Thymus (tissue), 14 donors: ENCODE measurements at places on chromosomes 1 and 21. TPM values are rescaled to one million over a fixed set of nuclear protein-coding genes. Genes with fewer than 3 reads are reported as not detected.

ITGB2 gene
- 104 TPM for polyA plus RNA-seq

DNA sequence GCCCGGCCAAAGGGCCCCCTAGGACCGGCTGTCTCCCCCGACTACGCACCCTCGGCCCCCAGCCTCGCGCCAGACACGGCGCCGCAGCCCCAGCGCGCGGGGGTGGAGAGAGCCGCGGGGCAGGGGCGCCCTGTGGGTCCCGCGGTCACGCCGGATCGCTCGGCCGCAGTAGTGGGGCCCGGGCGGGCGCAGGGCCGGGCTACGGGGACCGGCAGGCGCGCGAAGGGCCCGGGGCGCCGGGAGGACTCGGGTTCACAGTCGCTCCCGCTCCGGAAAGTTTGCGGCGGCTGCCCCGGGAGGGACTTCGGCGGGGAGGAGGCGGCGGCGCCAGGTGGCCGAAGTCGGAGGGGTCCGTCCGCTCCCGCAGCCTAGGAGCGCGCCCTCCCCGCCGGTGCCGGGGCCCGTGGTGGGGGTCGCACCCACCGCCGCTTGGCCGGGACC, 7.1 kb upstream of the ZNF669 start:
- no peak for DNase-seq

USP25 gene
- 19.8 TPM for polyA plus RNA-seq

- DNase-seq = no peak
Observed at GRCh38 chr1:228343191-228343661, 63.4 kb downstream of the TRIM11 start.

DNA sequence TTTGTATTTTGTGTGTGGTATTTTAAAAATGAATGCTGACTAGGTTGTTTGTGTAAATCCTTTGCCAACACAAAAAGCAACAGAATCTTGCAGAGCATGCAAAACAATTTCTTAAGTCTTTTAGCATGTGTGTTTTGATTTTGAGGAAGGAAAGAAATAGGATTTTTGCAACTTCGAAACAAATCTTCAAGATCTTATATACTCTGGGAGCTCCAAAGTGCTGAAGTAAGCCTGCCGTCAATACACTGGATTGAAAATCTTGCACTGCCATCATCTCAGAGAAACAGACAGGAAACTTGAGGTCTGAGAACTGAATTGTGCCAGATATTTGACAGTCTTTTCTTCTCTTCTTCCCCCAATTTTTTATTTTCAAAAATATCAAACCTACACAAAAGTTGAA, 29.3 kb upstream of the DISP1 start:
- DNase-seq = no peak

DNA sequence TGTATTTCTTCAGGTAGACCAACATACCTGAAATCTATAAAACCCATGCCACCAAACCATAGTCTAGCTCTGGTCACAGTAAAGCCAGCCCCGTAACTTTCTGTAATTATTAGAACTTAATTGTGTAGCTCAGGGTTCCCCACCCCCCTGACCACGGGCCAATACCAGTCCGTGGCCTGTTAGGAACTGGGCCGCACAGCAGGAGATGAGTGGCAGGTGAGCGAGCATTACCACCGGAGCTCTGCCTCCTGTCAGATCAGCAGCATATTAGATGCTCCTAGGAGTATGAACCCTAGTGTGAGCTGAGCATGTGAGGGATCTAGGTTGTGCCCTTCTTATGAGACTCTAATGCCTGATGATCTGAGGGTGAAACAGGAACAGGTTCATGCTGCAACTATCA, 14.6 kb downstream of the TENT5C start:
- no peak for DNase-seq

RPTN gene
- 3.2 TPM for polyA plus RNA-seq

GRCh38 chr1:23393706-23394105, 24.1 kb upstream of the ZNF436 start:
- DNase-seq = no peak

DNA sequence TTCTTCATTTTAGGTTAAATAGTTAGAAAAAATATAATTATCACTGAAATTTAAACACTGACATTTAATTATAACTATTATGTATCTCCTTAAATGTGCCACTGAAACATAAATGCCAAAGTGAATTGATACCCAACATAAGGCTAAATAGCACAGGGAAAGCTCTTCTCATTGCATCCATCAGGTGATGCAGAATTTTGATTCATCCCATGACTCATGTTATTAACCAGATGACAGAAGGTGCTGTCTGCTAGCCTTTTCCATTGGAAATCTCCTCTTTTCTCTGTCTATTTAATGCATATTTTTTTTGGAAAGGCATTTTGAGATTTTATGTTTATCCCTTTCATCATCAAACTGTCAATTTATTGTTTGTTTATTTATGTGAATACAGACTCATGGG, 136.8 kb downstream of the KCNK2 start:
- DNase-seq = no peak

- DNase-seq = no peak
Observed at GRCh38 chr1:100237091-100237490, 12.5 kb downstream of the DBT start.

DNA sequence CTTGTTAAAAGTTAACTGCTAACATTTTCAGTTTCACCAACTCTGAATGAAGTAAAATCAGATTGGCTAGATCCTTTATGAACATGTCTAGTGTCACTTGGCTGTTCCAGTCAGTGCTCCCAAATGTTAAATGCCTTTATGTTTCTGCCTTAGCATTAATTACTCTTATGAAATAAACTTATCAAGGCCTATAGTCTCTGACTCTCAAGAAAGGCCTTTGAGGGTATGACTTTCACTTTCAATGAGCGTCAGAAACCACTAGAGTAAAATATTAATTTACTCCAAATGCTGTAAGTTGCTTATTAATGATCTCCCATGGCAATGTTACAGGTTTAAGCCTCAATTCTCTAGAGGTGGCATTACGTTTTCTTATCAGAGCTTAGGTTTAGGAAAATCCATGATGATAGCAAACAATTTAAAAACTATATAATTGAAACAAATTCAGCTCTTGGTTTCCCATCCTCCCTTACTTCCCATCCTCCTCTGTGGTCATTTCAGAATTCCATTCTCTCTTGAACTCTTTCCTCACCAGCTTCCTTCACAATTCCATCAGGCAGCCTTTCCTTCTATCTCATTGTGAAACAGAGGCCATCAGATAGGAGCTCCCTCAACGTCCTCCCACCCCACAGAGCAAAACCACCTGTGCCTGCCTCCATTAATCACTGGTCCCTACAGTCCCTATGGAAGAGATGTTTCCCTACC, 108.6 kb upstream of the COP1 start:
- no peak for DNase-seq

SPRR2D gene
- 36.9 TPM for polyA plus RNA-seq

OSCP1 gene
- polyA plus RNA-seq = 4.8 TPM

GRCh38 chr1:4803335-4803734, 148.9 kb downstream of the AJAP1 start:
- no peak for DNase-seq

PALMD gene
- polyA plus RNA-seq = 21.2 TPM

GRCh38 chr1:156230473-156230837, 11.5 kb upstream of the BGLAP start:
- no peak for DNase-seq

GJA8 gene
- not detected for polyA plus RNA-seq

GRCh38 chr1:85283475-85284199, 7.2 kb upstream of the BCL10 start:
- DNase-seq = no peak

OR2L2 gene
- 0.14 TPM for polyA plus RNA-seq

GRCh38 chr1:95553595-95553994, 319.6 kb downstream of the RWDD3 start:
- no peak for DNase-seq

GRCh38 chr1:210294999-210295745, 33.5 kb upstream of the HHAT start:
- no peak for DNase-seq

GRCh38 chr1:155813672-155814071, 43.3 kb downstream of the GON4L start:
- DNase-seq = no peak

BRDT gene
- polyA plus RNA-seq = 0.18 TPM

GRCh38 chr1:46725736-46726108, 6.8 kb upstream of the EFCAB14 start:
- no peak for DNase-seq

DNA sequence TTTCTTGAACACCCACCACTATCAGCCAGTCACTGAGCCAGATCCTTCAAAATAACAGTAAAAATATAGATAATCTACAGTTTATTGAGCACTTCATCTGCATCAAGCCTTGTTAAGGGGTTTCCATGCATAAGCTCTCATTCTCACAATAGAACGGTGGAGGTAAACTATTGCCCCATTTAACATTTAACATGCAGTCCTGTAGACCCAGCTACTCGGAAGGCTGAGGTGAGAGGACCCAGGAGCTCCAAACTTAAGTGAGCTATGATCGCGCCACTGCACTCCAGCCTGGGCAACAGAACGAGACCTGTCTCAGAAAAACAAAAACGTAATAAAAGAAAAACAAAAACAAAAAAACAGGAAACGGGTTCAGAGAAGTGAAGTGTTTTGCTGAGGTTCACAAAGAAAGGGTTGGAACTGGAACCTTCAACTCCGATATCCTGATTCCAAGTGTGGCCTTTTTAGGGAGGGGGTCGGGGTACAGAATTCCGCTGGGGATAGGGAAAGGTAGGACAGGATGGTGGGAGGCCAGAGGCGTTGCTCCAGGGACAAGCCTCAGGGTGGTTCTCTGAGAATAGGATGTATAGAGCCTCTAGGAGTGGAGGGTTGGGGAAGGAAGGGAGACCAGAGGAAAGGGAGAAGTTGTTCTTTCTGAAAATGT, 11.6 kb upstream of the SESN2 start:
- DNase-seq = no peak

- no peak for DNase-seq
Observed at GRCh38 chr1:33175865-33176264, 6.0 kb downstream of the TRIM62 start.

DNA sequence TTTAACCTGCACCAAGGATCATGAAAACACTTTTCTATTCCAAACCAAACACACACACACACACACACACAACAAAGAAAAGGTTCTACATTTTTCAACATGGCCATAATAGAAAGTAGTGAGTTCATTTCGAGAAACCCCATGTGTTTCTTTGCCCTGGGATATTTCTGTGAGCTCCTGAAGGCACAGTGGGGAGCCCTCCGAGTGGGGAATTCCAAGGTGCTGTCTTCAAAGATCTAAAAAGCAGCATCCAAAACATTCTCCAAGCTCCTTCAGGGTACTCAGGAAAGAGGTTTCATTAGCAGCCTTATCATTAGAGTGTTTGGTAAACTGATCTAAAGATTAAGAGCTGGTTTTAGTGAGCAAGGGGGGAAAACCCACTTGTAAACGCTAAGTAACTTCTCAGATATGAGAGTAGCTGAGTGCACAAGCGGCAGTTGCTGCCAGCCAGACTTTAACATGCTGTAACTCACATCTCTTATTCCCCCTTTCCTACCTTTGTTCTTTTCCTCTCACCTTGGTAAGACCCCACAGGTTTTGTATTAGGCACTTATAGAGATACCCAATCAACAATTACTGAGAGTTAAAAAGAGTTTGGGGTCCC, 38.3 kb downstream of the ZC3H11B start:
- no peak for DNase-seq

DNA sequence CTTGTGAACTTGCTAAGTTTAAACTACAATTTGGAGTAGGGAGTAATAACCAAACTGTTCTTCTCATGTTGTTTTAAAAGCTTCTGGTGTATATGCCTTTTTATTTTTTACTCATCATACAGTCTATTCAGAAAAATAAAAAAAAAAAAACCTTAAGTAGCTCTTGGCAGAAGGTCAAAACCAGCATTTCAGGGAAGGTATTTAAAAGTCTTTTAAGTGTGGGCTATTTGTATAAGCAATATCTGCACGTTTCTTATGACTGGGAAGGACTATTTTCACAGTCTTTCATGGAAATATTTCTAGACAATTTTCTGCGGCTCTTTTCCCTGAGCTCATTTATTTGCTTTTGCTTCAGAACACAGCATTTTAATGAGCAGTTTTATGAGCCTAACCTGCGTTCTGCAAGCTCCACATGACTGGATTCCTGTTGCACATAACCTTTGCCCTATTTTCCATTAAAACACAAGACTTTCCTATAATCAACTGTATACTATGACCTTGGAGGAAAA, 60.9 kb upstream of the C1orf105 start:
- DNase-seq = no peak

DNA sequence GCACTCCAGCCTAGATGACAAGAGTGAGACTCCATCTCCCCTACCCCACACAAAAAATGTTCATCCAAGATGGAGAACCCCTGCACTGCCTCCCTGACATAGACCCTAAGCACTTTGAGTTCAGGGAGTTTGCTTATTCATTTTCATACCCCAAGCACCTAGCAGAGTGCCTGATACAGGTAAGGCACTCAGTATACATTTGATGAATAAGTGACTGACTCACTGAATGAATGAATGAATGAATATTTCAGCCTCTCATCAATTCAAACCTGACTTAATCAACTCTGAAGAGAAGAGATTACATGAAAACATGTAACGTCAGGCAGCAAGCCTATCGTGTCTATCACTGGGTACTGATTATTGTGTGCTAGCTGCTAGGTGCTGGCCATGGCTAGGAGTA, 121.3 kb upstream of the GADD45A start:
- DNase-seq = no peak

DNA sequence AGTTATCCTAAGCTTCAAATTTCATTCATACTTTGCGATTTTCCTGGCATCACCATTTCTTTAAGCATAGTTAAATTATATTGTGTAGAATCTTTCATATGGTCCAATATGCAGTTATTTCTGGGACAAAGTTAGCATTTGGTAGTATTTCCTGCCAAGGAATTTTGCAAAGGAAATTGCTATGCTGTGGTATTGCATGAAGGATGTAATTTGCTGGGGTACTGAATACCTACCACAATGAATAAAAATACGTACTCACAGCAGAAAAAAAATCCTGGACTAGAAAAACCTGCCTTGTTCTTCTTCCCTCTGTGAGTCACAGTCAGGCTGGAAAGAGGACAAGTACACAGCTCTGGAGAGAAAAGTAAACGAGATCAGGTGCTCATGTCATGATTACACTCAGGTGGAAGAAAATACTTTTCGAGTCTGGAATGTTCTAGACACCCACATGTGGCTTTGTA, 241.2 kb downstream of the PTBP2 start:
- DNase-seq = no peak

DNA sequence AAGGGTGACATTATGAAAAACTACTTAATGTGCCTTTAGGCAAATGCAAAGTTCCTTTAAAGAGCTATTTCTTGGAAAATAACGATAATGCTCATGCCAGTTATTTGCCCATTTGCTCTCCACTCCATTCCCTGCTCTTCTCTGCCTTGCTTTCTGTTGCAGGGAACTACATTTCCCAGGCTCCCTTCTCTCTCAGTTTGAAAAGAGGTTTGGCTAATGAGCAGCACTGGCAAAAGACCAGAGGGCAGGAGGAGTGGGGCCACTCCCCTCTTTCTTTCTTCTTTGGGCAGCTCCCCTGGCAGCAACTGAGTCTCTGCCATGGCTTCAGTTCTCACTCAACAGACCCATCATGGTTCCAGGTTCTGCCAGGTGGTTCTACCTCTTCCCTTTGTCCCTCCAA, 130.5 kb downstream of the RWDD3 start:
- no peak for DNase-seq

DNA sequence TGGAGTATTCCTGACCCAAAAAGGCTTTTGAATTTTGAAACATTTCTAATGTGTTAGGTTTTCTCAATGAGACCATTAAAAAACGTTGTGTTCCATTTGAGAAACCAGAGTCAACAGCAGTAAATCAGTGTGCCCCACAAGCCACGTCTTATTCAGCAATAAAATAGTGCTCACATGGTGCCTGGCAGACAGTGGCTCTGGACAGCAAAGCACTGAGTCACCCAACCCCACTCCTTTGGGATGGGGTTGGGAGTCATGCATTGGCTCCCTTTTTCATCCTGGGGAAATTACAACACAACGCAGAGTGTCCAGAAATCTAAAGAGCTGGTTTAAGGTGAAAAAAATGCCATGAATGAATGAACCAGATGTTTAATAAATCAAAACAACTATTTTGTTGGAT, 46.5 kb downstream of the KCNJ15 start:
- DNase-seq = no peak
